ENCODE measurements at places on chromosomes 6 and 20. TPM values are rescaled to one million over a fixed set of nuclear protein-coding genes. Genes with fewer than 3 reads are reported as not detected.

The DEFB125 gene
- not detected for polyA plus RNA-seq

The FRK gene
- 0.39 TPM for polyA plus RNA-seq

The DEFB132 gene
- polyA plus RNA-seq, result not detected

The UNC5CL gene
- 2.2 TPM for polyA plus RNA-seq

The LCA5 gene
- polyA plus RNA-seq, result 4.2 TPM

The PXDC1 gene
- polyA plus RNA-seq, result 24.6 TPM

The EPPIN gene
- polyA plus RNA-seq, result not detected

The BPIFB1 gene
- polyA plus RNA-seq, result not detected

The MUCL3 gene
- not detected for polyA plus RNA-seq

All from muscle of back (tissue), 13 donors.